ENCODE measurements at places on chromosomes 7 and 10. TPM values are rescaled to one million over a fixed set of nuclear protein-coding genes. Genes with fewer than 3 reads are reported as not detected.

- no peaks in the 10 kb centered on the region for H3K36me3 ChIP-seq
- H3K4me1 ChIP-seq: no peaks in the 10 kb centered on the region
- H3K4me3 ChIP-seq: no peak overlapping the region
These were observed 8.6 kb downstream of the GDF2 start for GRCh38 chr10:47330804-47331203.

- peaks cover 16% of the 10 kb centered on the region for H3K4me1 ChIP-seq
- peak overlapping the region; percentile 77 for H3K4me3 ChIP-seq
- H3K36me3 ChIP-seq: no peaks in the 10 kb centered on the region
- DNase-seq: peak; percentile 97
- H3K27me3 ChIP-seq: no peaks in the 10 kb centered on the region
- H3K27ac ChIP-seq: peak overlapping the region; percentile 98
These were observed 167.0 kb upstream of the PPP1R3A start for GRCh38 chr7:114085592-114086501.

The CFAP70 gene
- total RNA-seq: 12.5 TPM

The GBF1 gene
- total RNA-seq: 68.3 TPM

DNA sequence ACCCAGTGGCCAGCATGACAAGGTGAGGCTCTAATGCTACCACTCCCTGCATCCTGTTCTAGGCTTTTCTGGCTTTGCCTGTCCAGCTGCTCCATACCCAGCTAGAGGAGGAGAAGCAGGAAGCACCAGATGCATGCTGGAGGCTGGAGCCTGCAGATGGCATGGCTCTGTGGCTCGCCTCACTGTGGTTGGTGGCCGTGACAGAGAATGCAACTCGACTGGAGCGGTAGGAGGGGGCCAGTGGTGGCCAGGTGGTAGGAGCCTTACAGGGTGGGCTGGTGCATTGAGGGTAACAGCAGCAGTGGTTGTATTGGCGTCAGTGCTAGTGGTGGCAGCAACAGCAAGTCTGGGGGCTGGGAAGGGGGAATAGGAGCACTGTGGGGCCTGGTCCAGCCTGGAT is 128.6 kb downstream of the ZNF248 start:
- DNase-seq: no peak
- H3K36me3 ChIP-seq: no peaks in the 10 kb centered on the region
- H3K27ac ChIP-seq: no peak overlapping the region
- no peaks in the 10 kb centered on the region for H3K4me1 ChIP-seq
- no peaks in the 10 kb centered on the region for H3K27me3 ChIP-seq

DNA sequence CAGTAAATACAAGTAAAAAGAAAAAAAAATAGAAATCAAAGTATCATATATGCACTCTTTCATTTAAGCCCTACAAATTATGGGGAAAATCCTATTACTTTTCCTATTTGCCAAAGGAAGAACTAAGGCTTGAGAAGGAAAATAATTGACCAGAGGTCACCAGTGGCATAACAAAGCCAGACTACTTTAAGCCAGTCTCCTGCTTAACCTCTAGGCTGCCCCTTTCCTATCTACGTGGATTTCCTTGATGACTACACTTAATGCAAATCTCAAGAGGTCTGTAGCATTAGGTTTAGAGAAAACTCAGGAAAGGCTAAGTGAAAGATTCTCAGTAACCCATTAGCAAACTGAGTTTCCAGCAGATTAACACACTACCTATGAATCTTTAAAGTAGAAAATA is 49.8 kb downstream of the TPK1 start:
- no peak for DNase-seq
- H3K4me3 ChIP-seq: no peak overlapping the region
- H3K36me3 ChIP-seq: no peaks in the 10 kb centered on the region
- no peak overlapping the region for H3K27ac ChIP-seq

DNA sequence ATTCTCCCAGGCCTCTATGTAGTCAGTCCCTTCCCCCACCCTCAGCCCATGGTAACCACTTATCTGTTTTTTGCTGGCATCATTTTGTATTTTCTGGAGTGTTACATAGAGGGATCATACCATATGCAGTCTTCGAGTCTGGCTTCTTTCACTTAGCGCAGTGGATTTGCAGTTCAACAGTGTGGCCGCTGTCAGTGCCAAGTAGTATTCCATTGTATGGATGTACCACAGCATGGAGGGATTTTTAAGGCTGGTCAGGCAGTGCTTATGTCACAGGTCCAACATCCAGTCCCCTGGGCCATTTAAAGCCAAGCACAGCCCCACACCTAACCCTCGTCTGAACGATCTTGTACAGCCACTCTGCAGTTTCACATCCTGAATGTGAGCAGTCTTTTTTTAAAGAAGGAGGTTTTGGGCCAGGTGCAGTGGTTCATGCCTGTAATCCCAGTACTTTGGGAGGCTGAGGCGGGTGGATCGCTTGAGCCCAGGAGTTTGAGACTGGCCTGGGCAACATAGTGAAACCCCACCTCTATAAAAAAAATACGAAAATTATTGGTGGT is 121.8 kb downstream of the CUX1 start:
- peaks cover 54% of the 10 kb centered on the region for H3K4me1 ChIP-seq
- no peak for DNase-seq
- no peak overlapping the region for H3K4me3 ChIP-seq
- no peaks in the 10 kb centered on the region for H3K36me3 ChIP-seq
- H3K27me3 ChIP-seq: no peaks in the 10 kb centered on the region

GRCh38 chr10:77320971-77321471 is 316.6 kb downstream of the KCNMA1 start:
- H3K36me3 ChIP-seq: no peaks in the 10 kb centered on the region
- no peak overlapping the region for H3K4me3 ChIP-seq
- no peak overlapping the region for H3K27ac ChIP-seq
- H3K27me3 ChIP-seq: no peaks in the 10 kb centered on the region

Data from thyroid gland (tissue), 4 donors.